ENCODE measurements at places on chromosomes 2 and 18. TPM values are rescaled to one million over a fixed set of nuclear protein-coding genes. Genes with fewer than 3 reads are reported as not detected.
A peak's percentile ranks its signal among the peaks of the same experiment; 100 is the strongest.

- no peaks in the 10 kb centered on the region for H3K36me3 ChIP-seq
- no peak overlapping the region for H3K27ac ChIP-seq
- peak; percentile 64 for DNase-seq
Measured at GRCh38 chr2:232325324-232326273, 53.0 kb upstream of the ALPP start.

DNA sequence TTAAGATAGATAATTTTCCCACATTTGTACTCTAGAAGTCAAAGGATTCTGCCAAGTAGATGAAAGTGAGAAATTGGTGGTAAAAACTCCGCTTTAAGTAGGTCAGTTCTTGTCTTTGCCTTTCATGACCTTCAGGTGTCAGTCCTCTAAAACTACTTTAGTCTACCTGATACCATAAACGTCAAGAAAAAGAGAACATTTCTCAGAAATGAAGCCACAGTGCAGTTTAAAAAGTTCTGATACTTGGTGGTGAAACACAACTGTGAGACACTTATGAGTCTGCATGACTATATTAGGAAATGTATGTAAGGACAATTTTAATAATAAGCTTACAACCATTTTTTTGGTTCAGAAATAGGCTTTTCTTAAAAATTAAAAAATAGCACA is 583.3 kb downstream of the SATB2 start:
- H3K27ac ChIP-seq = no peak overlapping the region
- no peak for DNase-seq

UGT1A5 gene
- 91.2 TPM for total RNA-seq

DNA sequence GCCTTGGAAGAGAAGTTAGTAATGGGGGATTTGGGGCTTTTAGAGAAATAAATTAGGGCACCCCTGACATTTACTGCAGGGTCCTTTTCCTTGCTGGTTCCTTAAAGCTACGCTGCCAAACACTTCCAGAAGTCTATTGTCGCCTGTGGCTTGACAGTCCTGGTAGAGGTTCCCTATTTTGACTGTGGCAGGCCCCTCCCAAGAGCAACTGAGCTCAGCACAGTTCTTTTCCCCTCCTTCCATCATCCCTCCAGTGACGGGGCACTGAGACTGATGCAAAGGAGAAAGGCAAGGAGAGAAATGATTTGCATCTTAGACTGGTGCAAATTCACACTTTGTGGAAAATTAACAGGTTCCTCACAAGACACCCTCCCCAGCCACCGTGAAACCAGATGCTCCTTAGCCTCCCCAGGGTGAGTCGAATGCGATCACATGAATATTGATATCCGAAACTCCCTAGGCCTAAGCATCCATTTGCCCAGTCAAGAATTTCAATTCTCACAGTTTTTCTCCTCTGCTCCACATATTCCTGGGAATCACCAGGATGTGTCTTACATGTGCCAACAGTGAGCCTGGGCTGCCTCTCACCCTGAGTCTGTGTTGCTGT is 45.4 kb downstream of the RABL2A start:
- H3K36me3 ChIP-seq = no peaks in the 10 kb centered on the region
- no peaks in the 10 kb centered on the region for H3K4me1 ChIP-seq
- no peak overlapping the region for H3K4me3 ChIP-seq
- no peak overlapping the region for H3K27ac ChIP-seq
- H3K27me3 ChIP-seq = 0 out of 2 replicates have a peak, but pooled peaks cover 3% of the 10 kb centered on the region
- DNase-seq = no peak

AQP12B gene
- not detected for total RNA-seq

ADGRF3 gene
- 0.48 TPM for total RNA-seq

TCF7L1 gene
- total RNA-seq = 2.3 TPM

- H3K4me1 ChIP-seq = no peaks in the 10 kb centered on the region
- no peak overlapping the region for H3K4me3 ChIP-seq
- no peak for DNase-seq
- H3K36me3 ChIP-seq = no peaks in the 10 kb centered on the region
- H3K27me3 ChIP-seq = peaks cover 54% of the 10 kb centered on the region
- H3K27ac ChIP-seq = no peak overlapping the region
Measured at GRCh38 chr18:11020877-11021414, 128.4 kb downstream of the PIEZO2 start.

TEX44 gene
- total RNA-seq = not detected

GRCh38 chr2:136107051-136108033 is 10.6 kb downstream of the CXCR4 start:
- H3K4me3 ChIP-seq = no peak overlapping the region
- H3K36me3 ChIP-seq = no peaks in the 10 kb centered on the region
- no peaks in the 10 kb centered on the region for H3K4me1 ChIP-seq
- no peaks in the 10 kb centered on the region for H3K27me3 ChIP-seq

DNA sequence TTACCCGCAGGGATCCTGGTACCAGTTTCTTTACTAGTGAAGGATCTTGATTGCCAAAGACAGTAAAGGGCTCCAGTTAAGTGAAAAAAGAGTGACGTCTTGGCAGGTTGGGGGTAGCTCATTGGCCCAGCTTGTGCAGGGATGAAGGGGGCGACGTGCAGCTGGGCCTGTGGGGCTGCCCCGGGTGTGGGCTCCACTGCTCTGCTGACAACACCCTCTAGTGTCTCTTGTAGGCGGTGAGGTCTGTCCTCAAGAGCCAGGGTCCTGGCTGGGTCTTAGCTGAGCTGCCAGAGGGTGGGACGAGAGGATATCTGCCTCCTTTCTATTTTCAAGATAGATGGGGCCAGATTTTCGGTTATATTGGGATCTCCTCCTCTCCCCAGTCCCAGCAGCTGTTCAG is 6.1 kb downstream of the ARHGEF4 start:
- H3K27ac ChIP-seq = no peak overlapping the region
- no peaks in the 10 kb centered on the region for H3K27me3 ChIP-seq
- no peaks in the 10 kb centered on the region for H3K4me1 ChIP-seq
- DNase-seq = no peak
- no peaks in the 10 kb centered on the region for H3K36me3 ChIP-seq

DNA sequence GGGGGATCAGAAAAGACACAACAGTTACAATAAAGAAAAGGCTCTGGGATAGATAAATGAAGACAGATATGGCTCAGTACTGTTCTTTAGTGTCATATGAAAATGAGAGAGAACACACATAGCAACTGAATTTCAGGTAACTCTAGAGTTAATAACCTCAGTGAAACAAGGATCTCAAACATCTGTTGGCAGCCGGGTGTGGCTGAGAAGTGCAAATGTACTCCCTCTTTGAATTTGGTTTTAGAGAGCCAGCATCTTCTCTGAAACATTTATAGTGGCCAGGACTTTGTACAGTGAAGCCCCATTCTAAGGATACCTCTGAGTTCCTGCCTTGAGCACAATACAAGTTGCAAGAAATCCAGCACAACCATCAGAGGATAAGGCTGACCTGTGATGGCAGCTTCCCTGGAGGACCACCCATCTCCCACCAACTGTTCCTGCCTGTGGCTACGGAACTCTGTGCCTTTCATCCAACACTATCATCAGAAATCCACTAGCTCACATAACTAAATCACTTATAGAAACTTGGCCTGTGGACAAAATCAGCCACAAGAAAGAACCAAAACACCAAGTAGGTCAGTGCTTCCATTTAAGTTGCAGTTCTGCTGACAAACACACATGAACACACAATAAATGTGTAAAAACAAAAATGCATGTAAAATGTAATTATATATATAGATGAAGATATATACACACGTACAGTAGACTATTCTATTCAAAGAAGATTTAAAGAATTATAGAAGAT is 37.3 kb upstream of the PEX13 start:
- H3K4me1 ChIP-seq = no peaks in the 10 kb centered on the region
- no peak overlapping the region for H3K27ac ChIP-seq
- H3K27me3 ChIP-seq = no peaks in the 10 kb centered on the region
- H3K36me3 ChIP-seq = no peaks in the 10 kb centered on the region

SERPINB2 gene
- 0.73 TPM for total RNA-seq

- peak; percentile 25 for DNase-seq
- H3K27ac ChIP-seq = no peak overlapping the region
- peaks cover 20% of the 10 kb centered on the region for H3K4me1 ChIP-seq
Measured at GRCh38 chr2:70994009-70994698, 519 bp downstream of the TEX261 start.

DNA sequence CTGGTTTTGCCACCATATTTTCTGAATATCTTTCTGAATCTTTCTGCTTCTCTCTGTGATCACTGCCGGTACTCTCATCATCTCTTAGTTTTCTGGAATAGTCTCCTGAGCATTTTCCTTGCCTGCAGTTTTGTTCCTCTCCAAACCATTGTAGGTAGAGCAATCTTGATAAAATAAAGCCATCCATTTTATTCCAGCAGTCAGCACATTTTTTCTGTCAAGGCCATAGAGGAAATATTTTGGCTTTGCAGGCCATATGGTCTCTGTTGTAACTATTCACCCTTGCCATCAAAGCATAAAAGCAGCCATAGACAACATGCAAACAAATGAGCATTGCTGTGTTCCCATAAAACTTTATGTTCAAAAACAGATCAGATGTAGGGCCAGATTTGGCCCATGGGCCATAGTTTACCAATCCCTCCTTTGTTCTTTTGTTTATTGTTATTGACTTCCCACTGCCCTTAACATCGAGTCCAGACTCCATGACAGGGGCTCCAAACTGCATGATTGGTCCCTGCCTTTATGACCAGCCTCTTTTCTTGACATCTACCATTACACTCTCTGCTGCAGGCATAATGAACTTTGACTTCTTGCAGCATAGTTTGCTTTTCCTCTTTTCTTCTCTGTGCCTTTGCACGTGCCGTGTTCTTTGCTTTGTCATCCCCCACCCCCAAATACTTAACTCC is 29.8 kb downstream of the TMEM87B start:
- no peak for DNase-seq
- no peaks in the 10 kb centered on the region for H3K27me3 ChIP-seq
- H3K4me3 ChIP-seq = no peak overlapping the region

TBR1 gene
- not detected for total RNA-seq

DNA sequence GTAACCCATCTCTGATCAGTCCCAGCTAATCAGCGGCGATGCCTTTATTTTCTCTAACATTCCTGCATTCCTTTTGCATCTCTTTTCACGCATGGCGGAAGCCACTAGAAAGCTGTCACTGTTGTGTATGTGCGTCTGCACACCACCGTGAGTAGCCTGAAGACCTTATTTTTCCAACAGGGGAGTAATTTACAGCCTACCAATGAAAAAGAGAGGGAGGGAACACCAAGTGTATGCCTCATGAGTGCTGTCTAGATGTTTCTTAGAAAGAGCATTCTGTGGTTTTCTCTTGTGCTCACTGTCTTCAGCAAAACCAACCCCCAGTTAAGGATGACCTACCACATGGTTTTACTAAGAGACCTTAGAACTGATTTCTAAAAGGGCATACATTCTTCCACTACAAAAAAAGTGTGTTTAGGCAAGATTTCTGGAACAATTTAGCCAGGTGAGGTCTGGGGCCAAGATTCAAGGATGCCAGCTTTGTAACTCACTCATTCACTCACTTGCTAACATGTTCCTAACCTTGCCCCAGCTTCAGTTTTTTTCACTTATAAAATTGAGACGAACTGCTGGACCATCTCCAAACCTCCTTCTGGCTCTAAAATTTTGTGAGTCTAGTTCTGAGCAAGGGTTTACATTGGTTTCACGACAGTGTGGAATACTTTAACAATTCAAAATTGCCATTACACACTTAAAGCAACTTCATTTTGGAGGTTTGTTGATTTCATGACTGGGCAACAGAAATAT is 51.4 kb downstream of the BCL2 start:
- H3K27ac ChIP-seq = no peak overlapping the region
- no peak for DNase-seq
- H3K4me1 ChIP-seq = no peaks in the 10 kb centered on the region
- H3K4me3 ChIP-seq = no peak overlapping the region
- H3K27me3 ChIP-seq = no peaks in the 10 kb centered on the region
- no peaks in the 10 kb centered on the region for H3K36me3 ChIP-seq

DNA sequence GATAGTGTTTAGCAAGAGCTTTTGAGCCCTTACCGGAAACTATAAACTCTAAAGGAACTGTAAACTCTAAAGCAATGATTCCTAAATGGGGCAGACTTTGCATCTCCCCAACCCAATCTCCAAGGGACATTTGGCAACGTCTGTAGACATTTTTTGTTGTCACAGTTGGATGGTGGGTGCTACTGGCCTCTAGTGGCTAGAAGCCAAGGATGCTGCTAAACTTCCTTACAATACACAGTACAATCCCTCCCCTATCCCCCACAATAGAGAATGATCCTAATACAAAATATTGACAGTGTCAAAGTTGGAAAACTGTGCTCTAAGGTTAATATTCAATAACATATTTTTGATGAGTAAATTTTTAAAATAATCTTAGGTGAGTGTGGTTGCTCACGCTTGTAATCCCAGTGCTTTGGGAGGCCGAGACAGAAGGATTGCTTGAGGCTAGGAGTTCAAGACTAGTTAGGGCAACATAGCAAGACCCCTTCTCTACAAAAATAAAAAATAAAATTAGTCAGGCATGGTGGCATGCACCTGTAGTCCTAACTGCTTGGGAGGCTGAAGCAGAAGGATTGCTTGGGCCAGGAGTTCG is 66.7 kb downstream of the PTPN4 start:
- no peak overlapping the region for H3K27ac ChIP-seq
- no peaks in the 10 kb centered on the region for H3K36me3 ChIP-seq
- H3K4me3 ChIP-seq = no peak overlapping the region
- no peaks in the 10 kb centered on the region for H3K27me3 ChIP-seq
- DNase-seq = no peak
- no peaks in the 10 kb centered on the region for H3K4me1 ChIP-seq

- DNase-seq = no peak
- no peaks in the 10 kb centered on the region for H3K4me1 ChIP-seq
- H3K27me3 ChIP-seq = peaks cover 78% of the 10 kb centered on the region
- no peak overlapping the region for H3K4me3 ChIP-seq
- H3K36me3 ChIP-seq = no peaks in the 10 kb centered on the region
- no peak overlapping the region for H3K27ac ChIP-seq
Measured at GRCh38 chr2:127614246-127614645, 31.7 kb upstream of the GPR17 start.

GRCh38 chr18:79405781-79406575 is 10.2 kb downstream of the NFATC1 start:
- peaks cover 10% of the 10 kb centered on the region for H3K4me1 ChIP-seq
- H3K4me3 ChIP-seq = no peak overlapping the region
- H3K27ac ChIP-seq = no peak overlapping the region
- H3K36me3 ChIP-seq = no peaks in the 10 kb centered on the region
- no peak for DNase-seq
- no peaks in the 10 kb centered on the region for H3K27me3 ChIP-seq

MYOM1 gene
- 1.3 TPM for total RNA-seq

- no peak overlapping the region for H3K4me3 ChIP-seq
- DNase-seq = no peak
- no peaks in the 10 kb centered on the region for H3K4me1 ChIP-seq
- no peaks in the 10 kb centered on the region for H3K27me3 ChIP-seq
- H3K27ac ChIP-seq = no peak overlapping the region
Measured at GRCh38 chr18:79911344-79912270, 39.8 kb downstream of the SLC66A2 start.

- no peaks in the 10 kb centered on the region for H3K27me3 ChIP-seq
- no peak overlapping the region for H3K27ac ChIP-seq
- H3K4me3 ChIP-seq = no peak overlapping the region
- H3K4me1 ChIP-seq = no peaks in the 10 kb centered on the region
Measured at GRCh38 chr2:113812204-113812603, 55.8 kb upstream of the SLC35F5 start.

- DNase-seq = no peak
- no peak overlapping the region for H3K4me3 ChIP-seq
- H3K36me3 ChIP-seq = no peaks in the 10 kb centered on the region
- no peaks in the 10 kb centered on the region for H3K27me3 ChIP-seq
- H3K27ac ChIP-seq = no peak overlapping the region
Measured at GRCh38 chr2:65465124-65465523, 32.7 kb upstream of the SPRED2 start.

All from PC-9 (cell line).